Skeletal muscle cell (primary cell): ENCODE measurements at places on chromosomes 7 and 10.

DNA sequence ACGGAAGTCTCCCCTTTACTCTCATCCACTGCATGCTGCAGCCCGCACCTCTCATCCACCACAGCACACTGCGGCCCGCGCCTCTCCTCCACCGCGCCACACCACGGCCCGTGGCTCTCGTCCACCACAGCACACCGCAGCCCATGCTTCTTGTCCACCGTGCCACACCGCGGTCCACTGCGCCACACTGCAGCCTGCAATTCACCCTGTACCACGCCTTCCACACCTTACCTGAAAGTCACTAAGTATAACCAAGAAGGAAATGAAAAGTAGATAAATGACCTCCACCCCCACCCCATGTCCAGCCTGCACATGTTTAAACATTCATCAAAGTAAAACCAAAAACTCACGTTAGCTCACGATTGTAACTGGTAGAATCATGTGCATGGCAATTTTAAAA lies 176.1 kb downstream of the DIP2C start:
- no peak for DNase-seq

DNA sequence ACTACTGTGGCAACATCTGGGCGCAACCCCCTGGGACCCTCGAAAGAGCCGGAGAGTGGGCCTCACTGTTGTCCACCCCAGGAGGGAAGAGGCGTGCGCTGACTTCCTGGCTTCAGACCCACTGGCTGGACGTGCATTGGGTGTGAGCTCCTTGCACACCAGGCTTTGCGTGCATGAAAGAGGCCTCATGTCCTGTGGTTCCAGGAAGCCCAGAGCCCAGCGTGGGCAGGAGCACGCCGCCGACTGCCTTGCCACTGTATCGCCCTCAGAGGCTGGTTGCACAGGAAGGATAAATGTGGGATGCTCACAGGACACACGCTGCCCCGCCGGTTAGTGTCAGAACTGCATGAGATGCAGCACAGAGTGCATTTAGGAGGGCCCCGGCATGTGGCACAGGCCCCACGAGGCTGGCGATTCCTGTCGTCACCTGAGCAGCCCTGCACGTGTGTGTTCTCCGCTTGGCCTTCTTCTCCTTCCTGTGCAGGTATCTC lies 8.5 kb upstream of the JAKMIP3 start:
- DNase-seq: no peak

DNA sequence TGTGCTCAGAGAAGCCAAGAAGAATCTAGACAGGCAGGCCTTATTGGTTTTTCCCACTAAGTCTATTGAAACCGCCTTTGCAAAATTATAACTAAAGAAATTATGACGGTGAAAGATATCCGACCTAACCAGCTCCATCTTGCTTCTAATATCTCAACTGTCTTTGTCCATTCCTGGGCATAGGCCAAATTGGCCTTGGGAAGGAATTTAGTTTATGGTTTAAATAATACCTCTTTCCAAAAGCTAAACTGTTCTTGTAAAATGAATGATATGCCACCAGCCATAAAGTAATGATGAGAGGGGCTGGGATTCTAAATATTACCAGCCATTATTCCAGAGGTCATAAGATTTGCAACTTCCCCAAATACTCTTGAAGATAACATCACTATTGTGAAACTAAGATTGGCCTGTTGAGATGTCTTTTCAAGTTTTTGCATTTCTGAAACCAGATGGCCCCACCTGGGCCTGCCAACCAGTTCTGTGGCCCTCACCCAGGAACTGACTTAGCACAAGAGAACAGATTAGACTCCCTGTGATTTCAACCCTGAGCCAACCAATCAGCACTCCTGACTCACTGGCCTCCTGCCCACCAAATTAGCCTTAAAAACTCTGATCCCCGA lies 41.2 kb upstream of the SLC35G1 start:
- DNase-seq: no peak

GRCh38 chr10:49526619-49527018 lies 12.3 kb downstream of the ERCC6 start:
- DNase-seq: no peak

DNA sequence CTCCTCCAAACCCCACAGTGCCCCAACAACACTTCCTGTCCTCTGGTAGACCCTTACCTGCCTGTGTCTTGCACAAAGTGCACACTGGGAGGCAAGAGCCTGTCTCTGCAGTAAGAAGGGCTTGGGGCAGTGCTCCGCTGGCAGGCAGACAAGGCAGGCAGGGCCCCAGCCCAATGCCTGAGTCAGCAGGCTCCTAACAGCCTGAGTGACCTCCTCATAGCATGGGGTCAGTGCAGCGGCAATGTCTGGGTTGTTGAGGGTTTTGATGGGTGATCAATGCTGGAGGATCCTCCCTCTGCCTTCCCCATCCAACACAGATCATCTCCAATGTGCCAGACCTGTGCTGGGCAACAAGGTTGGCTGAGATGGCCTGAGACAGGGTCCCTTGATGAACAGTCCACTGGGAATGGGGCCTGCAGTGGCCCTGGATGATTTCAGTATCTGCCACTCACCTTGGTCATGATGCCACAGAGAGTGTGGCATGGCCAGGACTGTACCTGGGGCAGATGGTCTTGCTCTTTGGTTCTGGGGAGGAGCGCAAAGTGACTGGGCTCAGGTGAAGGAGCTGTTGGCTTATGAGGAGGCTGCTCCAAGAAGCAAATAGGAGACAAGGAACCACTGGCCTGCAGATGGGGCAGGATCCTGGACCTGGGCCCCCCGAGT lies 55.6 kb upstream of the CAMK2B start:
- no peak for DNase-seq

GRCh38 chr10:93072225-93072712 lies 1.4 kb upstream of the CYP26A1 start:
- DNase-seq: no peak

- no peak for DNase-seq
Measured at GRCh38 chr7:87171282-87171934, 19.2 kb downstream of the DMTF1 start.

GRCh38 chr7:104883248-104883717 lies 130.7 kb upstream of the KMT2E start:
- DNase-seq: no peak

GRCh38 chr10:71351628-71352319 lies 32.7 kb downstream of the SLC29A3 start:
- no peak for DNase-seq

GRCh38 chr10:105864854-105865253 lies 1223.8 kb downstream of the SORCS3 start:
- DNase-seq: no peak

DNA sequence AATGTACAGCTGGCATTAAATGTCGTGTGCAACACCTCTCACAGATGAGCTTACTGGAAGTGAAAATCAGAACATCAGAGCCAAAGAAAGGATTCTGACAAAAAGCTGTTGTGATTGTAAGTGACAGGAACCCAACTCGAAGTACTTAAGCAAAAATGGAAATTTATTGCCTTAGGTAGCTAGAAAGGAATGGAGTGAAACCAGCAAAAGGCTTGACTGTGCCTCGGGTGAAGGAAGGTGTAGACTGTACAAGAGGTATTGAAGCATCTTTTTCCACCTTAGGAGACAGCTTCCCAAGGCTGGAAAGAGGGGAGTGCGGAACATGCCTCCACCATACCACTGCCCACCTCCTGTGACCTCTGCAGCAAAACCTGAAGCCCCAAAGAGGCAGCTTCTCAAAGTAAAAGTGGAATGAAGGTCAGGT lies 27.3 kb upstream of the ITGB1 start:
- no peak for DNase-seq

- DNase-seq: no peak
Measured at GRCh38 chr7:134667899-134668298, 21.2 kb downstream of the BPGM start.

DNA sequence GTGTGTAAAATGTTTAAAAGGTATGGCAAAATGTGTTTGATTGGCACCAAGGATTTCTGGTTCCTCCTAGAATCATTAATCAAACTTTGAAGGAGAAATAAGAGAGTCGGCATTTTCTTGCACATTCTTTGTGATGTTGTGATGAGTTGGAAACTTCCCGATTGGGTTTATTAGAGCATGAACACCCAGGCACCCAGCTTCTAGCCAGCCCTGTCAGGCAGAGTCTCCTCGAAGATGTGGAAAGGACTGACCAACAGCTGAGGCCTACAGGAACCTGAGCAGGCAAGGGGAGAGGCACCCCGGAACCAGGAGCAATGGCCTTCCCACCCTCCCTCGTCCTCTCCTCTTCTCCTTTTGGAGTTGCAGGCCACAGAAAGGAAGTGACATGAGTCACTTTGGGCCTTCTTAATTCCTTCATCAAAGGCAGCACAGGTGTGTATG lies 68.7 kb downstream of the EGFR start:
- DNase-seq: no peak

DNA sequence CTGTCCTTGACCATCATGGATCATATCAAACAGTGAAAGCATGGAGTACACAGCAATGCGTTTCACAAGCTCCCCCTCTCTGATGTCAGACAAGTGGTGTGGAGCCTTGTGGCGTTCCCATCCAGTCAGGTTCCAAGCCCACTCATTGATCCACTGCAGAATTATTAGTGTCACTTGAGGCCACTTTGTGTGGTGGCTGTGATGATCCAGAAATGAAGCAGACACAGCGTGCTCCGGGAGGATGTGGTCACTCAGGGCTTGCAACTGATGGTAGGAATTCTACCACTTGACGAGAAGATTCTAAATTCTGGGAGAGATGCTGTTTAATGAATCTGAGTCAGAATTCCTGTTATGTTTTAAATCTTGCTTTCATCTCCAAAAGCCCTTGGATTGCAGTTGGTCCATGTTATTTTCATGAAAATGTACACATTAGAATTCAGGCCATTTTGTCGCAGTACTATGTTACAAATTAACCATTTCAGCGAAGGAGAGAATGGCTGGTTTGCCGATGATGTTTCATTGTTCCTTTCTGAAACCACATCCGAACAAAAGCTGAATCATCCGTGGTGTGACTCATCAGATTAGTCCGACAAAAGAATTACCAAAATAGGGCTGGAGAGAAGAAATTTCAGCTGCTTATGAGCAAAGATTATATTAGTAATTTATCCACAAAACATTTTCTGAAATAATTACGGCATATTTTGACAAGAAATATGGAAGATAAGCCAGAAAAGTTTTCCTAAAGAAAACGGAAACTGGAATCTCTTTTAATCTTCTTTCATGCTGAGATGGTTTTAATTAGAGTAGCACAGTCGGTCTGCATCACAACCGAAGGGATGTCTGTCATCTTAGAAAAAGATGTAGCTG lies 48.1 kb downstream of the INSYN2A start:
- no peak for DNase-seq

- no peak for DNase-seq
Measured at GRCh38 chr10:20674926-20675325, 222.2 kb downstream of the NEBL start.

GRCh38 chr7:50552921-50553320 lies 12.3 kb downstream of the DDC start:
- no peak for DNase-seq

GRCh38 chr10:78405231-78405630 lies 371.6 kb downstream of the RPS24 start:
- no peak for DNase-seq

- DNase-seq: peak; percentile 51
Measured at GRCh38 chr7:40763319-40764287, 628.8 kb downstream of the SUGCT start.

DNA sequence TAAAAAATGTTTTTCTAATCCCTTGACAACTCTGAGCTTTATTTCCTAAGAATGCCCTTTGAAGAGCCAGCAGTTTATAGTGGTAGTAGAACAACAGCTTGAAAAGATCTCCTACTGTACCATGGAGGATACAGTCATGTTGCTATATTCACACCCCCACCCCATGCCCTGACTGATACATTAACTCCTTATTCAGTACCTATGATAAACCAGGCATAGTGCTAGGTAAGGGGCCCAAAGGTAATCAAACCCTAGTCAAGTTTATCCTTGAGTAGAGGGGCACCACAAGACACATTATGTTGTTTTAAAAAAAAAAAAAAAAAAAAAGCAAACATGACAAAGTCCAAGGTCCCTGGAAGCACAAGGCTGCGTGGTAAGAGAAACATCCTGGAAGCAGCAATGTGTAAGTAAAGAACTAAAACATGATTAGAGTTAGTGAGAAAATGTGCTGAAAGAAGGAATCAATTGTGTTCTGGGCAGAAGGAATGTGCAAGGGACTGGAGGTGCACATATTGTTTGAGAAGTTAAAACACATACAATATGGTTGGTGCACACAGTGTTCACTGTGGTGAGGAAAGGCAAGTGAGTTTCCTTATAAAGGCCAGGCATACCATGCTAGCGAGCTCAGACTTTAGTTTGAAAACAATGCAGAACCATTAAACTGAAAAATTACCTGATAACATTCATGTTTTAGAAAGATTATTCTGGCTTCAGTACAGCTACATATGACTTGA lies 51.2 kb downstream of the PDE1C start:
- DNase-seq: no peak

- no peak for DNase-seq
Measured at GRCh38 chr7:98836811-98837629, 32.8 kb downstream of the TMEM130 start.

GRCh38 chr10:6563075-6563474 lies 17.0 kb downstream of the PRKCQ start:
- no peak for DNase-seq

GRCh38 chr7:51237446-51238133 lies 79.0 kb downstream of the COBL start:
- no peak for DNase-seq

DNA sequence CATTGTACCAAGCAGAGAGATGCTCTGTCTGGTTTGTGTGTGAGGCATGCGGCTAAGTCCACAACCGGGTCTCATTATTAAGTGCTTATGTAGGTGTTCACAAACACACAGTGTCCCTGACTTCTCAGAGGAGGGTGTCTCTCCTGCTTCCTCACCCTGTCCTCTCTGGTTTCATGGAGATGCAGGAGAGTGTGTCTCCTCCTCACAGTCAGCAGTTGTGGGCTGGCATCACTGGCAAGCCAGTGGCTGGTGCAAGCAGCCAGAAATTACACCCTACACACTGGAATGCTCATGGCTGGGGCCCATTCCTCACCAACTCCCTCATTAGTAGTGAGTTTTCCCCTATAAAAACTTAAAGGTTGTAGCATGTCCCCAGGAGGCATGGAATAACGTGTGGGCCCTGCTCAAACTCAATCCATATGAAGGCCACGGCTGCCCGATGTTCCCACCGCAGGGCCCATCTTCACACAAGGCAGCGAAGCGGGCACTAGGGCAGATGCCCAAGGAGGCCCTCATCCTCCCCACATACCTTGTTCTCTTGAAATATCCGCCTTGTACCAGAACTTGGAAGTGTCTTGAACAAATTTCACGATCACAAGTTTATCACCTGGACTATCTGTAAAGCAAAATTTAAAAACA lies 280.1 kb downstream of the TNS3 start:
- DNase-seq: no peak

DNA sequence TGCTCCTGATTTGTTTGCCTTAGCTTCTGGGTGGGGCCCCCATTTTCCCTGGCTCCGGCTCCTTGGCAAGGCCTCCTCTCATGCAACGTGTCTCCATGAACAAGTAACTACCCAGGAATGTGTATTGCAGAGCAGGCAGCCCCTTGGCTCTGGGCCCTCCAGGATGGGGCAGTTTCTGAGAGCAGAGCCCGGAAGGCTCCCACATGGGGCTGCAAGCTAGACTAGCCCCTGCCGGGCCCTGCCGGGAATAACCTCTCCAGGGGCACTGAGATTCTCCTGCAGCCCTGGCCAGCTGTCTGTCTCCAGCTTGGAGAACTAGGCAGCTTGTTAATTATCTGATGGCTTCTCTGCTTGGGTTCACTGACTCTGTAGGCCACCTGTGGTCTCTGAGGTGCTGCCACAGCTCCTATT lies 184.0 kb upstream of the INHBA start:
- DNase-seq: peak; percentile 96
